ENCODE measurements at places on chromosomes 5 and 9. TPM values are rescaled to one million over a fixed set of nuclear protein-coding genes. Genes with fewer than 3 reads are reported as not detected.

GRCh38 chr5:133450286-133450685, 162.1 kb downstream of the FSTL4 start:
- DNase-seq, result no peak

GRCh38 chr5:57325678-57326397, 152.0 kb downstream of the GPBP1 start:
- DNase-seq, result no peak

DNA sequence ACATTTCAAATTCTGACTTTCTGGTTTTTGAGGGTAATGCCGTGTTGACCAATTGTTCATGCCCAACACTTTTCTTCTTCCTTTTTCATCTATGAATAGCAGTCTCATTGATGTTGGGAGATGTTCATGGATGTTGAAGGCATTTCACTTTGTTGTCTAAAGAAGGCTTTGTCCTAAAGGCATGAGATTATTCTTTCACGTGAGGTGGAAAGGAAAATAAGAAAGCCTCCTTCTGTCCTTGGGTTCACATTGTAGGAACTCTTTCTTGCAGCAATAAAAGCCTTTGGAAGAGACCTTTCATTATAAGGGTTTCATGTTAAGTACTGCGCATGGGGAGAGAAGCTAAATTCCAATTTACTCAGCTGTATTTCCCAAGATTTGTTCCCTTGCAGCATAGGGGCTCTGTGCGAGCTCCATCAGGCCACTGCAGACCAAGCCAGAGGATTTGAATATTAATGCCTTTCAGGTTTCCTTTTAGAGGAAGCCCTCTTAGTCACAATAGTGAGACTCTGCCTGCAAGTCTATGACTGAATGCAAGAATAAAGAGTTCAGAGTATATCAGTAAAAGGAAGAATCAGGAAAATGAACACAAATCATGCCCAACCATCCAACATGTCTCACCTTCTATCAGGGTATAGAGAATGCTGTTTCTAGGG, 274.6 kb downstream of the TMEM38B start:
- no peak for DNase-seq

- DNase-seq, result no peak
These were observed 18.6 kb upstream of the ADRB2 start for GRCh38 chr5:148807851-148808250.

DNA sequence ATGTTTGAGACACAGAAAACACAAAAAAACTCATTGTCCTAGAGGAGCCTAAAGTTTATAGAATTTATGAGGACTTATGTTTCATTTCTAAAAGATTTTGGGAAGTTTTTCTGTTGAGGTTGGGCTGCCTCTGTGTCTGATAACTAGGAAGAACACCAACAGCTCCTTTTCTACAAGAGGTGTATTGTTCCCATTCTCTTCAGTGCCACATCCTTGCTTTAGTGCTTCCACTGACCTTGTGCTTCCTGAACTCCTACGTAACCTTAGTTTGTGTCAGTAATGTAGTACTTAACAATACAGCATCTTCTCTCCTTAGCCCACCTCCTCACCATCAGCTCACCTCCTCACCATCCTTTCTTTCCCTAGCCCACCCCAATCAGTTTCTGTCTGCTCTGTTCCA, 117.3 kb upstream of the TNC start:
- no peak for DNase-seq

DNA sequence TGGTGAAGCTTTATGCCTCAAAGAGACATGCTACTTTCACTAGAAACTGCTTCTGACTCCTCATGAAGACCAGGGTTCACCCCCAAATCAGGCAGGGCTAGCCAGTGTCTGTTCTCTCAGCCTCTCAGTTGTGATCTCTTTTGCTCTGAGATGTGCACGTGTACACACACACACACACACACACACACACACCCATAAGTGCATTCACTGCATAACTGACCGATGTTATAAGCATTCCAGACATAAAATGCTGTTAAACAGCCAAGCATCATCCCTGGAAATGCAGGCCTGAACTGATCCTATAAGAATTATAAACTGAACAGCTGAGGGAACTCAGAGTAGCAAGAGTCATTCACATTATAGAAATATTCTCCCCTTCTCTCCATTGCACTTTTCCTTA, 85.0 kb downstream of the FSTL4 start:
- no peak for DNase-seq

DNA sequence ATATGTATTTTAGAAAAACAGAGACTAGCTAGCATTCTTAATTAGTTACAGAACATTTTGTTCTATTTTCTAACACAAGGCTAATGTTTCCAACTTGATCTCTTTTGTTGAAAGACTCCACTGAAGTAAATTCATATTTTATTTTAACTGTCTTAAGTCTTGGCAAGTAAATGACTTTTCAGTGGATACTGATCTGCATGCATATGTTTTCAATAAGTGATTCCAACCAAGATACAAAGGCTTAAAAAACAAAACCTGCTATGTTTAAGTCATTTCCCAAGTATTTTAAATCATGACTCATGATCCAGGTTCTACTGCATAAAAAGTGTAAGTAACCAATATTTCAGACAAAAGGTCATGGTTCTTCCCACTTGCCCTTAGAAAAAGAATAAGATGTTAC, 5.7 kb downstream of the CDO1 start:
- DNase-seq, result no peak

- peak; percentile 70 for DNase-seq
These were observed at the start of gene WNK2 for GRCh38 chr9:93183663-93184431. TSS of gene WNK2 (plus strand) at chr9:93184139. CDS start at chr9:93184930, 791 bp downstream.

The IL9 gene
- total RNA-seq, result not detected
